H9 (cell line): ENCODE measurements at places on chromosomes 3 and 15.

DNA sequence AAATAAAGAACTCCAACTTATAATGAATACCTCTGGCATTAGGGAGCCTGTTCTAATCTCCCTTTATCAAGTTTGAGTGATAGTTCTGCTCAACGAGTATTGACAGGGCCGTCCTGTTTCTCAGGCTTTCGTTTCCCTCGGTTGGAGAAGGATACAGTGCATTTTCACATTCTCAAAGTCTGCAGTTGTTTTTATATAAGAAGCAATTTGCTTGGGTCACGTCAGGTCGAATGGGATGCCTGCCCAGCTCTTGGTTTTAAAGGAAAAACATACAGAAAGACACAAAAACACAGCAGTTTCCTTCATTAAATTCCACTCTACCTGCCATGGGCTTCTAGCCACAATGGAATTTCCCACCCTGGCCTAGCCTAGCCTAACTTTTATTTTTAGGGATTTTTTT is 366.3 kb downstream of the TIGIT start:
- DNase-seq = no peak

DNA sequence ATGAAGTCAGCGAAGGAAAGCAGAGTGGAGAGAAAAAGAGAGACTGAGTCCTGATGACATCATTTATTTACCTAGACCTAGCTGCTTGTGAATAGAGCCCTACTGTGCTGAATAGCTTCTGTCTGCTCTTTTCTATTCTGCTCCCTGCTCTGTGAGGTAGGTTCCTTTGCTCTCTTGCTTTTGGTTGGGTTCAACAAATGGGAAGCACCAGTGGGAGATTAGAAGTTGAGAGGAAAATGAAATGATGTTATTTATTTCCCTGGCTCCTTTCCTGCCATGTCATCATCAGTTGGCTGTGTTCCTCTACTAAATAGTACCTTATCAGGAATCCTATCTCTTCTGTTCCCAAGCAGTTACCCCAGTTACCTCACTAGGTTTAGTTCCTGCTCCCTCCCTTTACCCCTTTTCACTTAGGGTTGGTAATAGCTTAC is 23.5 kb downstream of the DTWD1 start:
- DNase-seq = no peak

DNA sequence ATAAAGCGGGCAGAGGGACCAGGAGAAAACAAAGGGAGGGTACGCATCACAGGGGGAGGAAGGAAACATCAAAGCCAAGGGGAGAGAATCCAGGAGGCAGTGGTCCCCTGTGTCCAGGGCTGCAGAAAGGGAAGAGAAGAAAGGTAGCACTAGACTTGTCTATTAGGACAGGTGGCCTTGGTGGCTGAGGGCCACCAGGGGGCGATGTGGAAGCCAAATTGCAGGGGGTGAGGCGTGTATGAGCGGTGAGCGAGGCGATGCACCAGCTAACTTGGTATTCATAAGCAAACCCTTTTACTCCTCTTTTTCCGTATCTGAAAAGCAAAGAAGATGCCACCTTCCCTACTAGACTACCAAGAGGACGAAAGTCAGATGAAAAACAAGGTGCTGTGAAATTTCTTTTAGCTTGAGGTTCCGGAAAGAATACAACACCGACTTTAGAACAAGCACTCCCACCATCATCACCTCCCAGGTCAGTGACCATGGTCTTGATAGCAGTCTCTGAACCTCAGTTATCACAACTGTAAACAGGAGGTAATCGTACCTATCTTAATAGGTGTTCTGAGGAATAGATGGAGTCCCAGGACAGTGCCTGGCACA is 654.4 kb upstream of the ADAMTS9 start:
- DNase-seq = peak; percentile 81

DNA sequence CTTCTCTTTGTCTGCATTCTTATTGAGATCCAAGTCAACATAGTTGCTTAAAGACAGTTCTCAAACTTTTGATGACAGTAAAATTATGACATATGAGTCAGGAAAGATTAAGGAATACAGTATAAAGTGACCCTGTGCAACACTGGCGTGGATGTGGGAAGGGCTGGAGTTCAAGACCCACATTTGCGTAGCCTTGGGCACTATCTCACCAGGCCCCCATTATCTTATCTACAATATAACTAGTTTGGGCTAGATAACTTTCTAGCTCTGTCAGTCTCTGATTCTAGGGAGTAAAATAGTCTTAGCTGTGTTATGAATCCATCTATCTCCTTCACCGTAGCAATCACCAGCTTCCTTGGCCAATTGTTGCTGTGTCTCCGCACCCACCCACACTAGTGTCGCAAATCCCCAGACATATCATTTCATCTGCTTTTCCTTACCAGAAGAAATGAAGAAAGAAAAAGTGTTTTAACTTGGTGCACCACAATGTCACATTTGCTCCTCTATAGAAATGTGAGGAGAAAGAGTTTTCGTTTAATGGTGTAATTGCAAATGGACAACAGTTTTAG is 14.9 kb upstream of the TM4SF4 start:
- DNase-seq = no peak

DNA sequence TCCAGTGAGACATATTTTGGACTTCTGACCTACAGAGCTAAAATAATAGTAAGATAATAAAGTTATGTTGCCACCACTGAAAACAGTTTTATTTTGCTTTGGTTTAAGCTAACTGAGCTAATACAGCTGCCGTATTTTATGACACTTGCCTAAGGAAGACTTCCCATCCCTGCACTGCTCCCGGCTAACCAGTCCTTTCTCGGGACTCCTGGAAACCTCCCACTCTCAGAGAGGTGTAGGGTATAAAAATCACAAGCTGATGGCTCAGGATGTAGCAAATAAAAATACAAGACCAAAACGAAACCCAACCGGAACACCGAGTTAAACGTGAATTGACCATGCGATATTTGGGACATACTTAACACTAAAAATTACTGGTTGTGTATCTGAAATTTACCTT is 448 bp upstream of the KBTBD12 start:
- no peak for DNase-seq

DNA sequence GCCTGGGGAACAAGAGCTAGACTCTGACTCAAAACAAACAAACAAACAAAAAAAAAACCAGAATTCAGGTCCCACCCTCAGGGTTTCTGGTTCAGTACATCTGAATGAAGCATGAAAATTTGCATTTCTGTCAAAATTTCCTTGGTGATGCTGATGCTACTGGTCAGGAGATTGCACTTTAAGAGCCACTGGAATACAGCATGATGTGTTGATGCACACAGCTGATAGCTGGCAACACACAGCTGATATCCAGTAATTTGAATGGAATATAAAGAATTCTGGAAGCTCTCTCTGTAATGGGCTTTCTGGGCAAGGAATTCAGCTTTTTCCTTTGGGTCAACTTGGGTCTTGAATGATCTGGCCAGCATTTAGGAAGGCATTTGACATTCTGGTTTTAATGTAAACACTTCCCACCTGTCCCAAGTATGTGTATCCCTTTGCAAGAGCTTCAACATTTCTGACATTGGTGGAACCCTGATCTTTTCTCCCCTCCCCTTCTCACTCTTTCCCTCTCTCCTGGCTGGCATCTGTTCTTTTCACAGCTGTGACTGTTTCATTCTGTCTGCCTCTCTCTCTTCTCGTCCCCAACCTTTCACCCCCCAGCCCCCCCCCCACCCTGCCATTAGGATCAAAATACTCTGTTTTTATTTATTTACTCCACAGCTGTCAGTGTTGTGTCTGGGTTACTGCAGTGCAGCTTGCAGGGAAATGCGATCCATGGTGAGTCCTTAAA is 189.5 kb downstream of the TPRG1 start:
- no peak for DNase-seq

GRCh38 chr3:72490688-72491435 is 357.4 kb downstream of the SHQ1 start:
- DNase-seq = peak; percentile 53

DNA sequence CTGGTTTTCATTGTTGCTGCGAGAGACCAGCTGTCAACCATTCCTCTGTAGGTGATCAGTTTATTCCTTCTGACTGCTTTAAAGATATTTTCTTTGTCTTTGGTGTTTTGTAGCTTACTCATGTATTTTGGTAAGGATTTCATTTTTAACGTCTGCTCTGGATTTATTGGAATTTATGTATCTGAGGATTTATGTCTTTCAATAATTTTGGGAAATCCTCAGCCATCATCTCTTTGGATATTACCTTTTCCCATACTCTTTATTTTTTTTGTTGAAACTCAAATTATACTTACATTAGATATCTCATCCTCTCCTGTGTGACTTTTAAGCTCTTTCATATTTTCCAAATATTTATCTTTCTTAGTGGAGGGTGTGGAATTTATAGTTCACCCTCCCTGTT is 62.7 kb upstream of the COL8A1 start:
- DNase-seq = no peak

DNA sequence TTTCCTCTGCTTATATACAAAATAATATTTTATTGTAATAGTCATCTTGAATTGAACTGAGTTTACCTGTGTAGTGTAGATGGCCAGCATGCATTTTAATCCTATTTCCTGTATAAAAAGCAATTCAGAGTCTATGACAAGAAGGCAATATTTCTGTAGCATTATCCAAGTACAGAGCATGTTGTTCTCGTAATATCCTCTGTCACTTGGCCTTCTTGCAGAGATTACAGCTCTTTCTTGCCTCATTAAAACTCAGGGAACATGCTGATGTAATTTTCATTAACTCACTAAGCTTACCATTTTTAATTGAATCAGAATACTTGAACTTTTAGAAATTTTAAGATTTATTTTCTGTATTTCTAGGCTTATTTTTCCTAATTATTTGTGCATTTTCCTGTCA is 203.3 kb upstream of the AGTR1 start:
- no peak for DNase-seq

DNA sequence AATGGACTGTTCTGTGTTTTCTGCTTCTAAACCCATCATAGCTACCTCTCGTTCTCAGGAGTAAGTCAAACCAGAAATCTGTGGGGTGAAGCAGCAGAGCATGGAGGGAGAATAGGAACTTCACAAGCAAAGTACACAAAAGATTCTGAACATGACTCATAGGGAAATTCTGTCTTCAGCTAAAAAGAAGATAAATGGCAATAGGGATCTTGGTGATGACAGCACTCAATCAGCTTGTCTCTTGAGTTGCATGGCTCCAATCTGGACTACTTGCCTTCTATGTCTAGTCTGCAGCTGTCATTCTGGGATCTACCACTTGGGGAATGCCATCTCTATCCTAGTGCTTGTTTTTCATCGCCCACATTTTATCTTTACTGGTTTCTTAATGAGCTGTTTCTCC is 13.5 kb upstream of the GRAMD1C start:
- DNase-seq = no peak

DNA sequence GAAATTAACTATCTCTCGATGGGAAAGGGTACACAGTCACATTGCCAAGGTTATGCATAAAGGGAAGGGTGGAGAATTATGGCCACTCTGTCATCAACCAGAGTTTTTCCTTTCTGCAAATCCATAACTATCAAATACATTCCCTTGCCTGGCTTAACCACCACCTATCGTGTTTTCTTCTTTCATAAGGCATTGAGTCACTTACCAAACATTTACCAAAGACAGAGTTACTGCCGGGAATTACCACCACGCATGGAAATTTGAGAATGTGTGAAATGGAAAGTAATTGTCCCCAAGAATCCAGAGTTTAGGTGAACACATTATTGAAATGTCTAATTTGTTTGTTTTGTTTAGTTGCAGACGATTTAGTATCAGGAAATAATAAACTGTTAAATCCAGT is 134.3 kb upstream of the LRRN1 start:
- no peak for DNase-seq

- no peak for DNase-seq
These were observed 66.0 kb downstream of the CGNL1 start for GRCh38 chr15:57442335-57442734.

DNA sequence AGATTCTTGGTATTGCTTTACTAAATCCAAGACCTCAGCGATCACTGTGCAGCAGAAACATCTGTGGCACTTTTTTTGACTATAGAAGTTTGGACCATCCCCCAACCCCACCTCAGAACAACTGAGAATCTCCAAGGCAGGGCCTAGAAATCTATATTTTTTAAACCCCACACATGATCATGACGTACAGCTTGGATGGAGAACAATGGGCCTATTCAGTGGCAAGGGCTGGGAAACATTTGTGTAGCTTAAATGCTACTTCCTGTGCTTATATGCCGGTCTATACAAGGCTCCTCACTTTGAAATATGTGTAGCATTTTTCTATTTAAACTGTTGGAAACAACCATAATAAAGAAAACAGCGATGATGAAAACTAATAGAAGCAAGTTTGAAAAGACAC is 55.1 kb upstream of the SPRED1 start:
- DNase-seq = no peak

GRCh38 chr3:46019707-46020106 is 7.6 kb downstream of the XCR1 start:
- no peak for DNase-seq

DNA sequence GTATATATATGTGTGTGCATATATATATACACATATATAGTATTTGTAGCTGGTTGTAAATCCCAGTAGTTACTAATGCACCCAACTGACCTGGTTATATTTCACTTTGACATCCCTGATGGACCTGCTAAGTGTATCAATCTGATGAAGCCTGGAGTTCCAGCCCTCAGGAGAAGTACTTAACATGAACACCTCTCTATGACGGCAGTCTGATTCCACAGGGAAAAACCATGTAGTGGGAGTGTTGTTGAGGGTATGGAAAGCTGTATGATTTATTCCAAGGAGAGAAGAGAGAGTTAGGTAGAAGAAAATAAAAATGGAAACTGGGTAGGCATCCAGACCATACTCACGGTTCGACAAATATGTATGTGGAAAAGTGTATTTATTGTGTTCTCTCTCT is 531.2 kb upstream of the SEMA6D start:
- no peak for DNase-seq

DNA sequence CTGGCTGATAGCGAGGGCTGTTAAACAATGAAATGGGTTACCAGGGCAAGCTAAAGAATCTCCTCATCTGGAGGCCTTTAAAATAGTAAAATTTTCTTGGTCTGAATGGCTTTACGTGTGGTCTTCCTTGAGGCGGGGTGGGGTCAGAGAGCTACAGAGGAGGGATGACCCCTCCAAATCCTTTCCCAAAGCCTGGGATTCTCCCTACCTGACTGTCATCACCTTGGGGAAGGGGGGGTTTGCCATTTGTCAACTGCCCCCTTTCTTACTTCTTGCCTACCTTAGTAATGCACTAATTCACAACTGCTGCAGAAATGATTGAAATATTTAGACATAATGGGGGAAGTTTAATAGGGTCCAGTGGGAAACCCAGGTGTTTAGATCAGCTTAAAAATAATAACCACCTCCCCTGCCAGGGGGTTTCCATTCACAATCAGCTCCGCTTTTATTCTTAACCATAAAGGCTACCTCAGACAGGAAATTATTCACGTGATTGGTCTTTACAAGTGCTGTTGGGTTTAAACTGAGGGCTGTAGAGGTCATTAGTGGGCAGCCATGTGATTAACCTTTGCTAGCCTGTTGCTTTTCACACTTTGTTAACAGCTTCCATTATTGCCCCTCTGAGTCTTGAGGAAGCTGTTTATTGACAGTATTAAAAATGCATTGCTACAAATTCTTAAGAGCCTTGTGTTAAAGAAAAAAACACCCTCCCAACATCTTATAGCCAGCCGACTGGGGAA is 276.5 kb upstream of the ATP11B start:
- DNase-seq = no peak

DNA sequence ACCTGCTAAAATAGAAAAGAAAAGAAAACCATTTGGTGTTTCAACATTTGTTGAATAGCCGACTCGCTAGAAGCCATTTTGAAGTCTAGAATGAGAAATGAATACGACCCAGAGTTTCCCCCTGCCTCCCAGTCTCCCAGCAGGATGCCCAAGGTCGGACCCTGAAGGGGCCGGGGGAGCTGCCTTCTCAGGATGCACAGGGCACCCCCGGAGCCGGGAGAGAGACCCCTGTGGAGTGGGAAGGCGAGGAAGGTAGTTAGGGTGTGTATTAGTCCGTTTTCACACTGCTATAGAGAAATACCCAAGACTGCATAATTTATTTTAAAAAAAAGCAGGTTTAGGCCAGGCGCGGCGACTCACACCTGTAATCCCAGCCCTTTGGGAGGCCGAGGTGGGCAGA is 44.7 kb downstream of the NIPA2 start:
- DNase-seq = no peak
